Stimulated activated naive B cell treated with anti-CD40 and anti-IgM and Interleukin-4, amounts not matched to agents 10 μg/mL and 1 μg/mL and 100 μg/mL, for 72 hours (primary cell): ENCODE measurements at places on chromosomes 3 and 15.

DNA sequence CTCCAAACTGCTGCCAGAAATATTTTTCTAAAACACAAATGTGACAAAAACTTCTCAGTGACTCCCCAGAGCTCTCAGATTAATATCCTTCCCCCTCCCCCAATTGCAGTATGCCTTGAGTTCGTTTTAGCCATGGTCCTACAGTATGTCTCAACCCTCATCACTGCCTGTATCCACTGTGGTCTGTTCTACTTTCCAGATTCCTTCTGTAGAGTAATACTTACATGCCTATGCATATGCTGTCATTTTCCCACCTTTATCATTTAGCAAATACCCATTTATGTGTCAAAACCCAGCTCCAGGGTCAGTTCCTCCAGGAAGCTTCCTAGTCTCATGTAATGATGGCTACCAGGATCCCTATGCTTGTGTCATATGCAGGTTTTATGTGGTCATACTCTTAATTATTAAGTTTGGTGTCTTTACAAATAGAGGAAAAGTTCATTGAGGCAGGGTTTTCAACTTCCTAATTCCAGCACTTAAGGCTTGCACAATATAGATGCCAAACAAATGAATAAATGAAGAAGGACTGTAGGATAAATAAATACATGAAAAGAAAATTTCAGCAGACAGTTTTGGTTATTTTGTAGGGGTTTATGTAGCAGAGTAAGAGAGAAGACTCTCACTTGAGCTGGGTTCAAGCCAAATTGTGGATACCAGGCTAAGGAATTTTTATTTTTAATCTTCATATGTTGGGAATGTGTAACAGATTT is 170.8 kb downstream of the ALCAM start:
- no peak for DNase-seq
- peaks cover 30% of the 10 kb centered on the region for H3K36me3 ChIP-seq

- no peak for DNase-seq
- no peaks in the 10 kb centered on the region for H3K36me3 ChIP-seq
- H3K4me3 ChIP-seq: no peak overlapping the region
- H3K4me1 ChIP-seq: no peaks in the 10 kb centered on the region
Measured at GRCh38 chr3:106820726-106821362, 556.4 kb upstream of the CCDC54 start.

DNA sequence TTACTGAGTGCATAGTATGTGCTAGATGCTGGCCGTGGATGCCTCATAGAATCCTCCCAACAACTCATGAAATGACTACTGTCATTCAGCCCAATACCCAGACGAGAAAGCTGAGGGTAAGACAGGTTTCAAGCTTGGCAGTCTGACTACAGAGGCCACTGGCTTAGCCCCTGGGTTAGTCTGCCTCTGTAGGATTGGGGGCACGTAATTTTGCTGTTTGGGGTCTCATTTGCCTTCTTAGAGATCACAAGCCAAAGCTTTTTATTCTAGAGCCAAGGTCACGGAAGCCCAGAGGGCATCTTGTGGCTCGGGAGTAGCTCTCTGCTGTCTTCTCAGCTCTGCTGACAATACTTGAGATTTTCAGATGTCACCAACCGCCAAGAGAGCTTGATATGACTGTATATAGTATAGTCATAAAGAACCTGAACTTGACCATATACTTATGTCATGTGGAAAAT is 1.0 kb upstream of the CCR5 start:
- no peak overlapping the region for H3K4me3 ChIP-seq
- no peaks in the 10 kb centered on the region for H3K36me3 ChIP-seq
- H3K27ac ChIP-seq: no peak overlapping the region

DNA sequence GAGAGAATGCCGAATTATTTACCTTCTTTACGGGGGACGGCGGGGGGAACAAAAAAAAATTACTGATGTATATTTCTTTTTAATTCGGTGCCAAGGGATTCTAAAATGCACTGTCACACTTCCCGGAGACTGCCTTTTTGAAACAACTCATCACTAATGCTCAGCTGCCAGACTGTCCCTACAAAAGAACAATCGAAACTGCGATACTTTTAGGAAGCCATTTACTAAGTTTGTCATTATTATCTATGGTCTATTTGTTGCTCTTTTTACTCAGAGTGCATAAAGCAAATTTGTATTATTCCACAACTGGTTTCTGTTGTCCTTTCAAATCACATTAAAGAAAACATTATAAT is 60.8 kb downstream of the TM4SF4 start:
- H3K4me3 ChIP-seq: no peak overlapping the region
- no peak for DNase-seq
- no peak overlapping the region for H3K27ac ChIP-seq
- H3K27me3 ChIP-seq: no peaks in the 10 kb centered on the region
- no peaks in the 10 kb centered on the region for H3K36me3 ChIP-seq
- peaks cover 9% of the 10 kb centered on the region for H3K4me1 ChIP-seq

DNA sequence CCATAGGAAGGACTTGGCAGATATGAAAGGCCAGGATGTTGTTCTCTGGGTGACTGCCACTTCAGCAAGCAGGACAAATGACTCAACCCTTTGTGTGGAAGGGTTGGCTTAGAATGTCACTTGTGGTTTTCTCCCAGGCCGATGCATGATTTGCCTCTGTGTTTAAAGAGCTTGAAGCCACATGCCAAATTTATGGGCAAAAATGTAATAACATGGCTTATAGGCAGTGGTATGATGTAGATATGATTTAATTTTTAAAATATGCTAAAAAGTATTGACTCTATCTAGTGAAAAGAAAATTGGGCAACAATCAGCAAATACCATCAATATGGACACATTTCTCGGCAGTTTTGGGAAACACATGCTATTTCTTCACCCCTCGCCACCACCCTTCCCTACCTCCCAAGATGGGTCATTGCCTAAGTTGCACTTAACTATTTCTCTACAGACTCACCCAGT is 114.6 kb downstream of the CYP19A1 start:
- no peak for DNase-seq
- peaks cover 27% of the 10 kb centered on the region for H3K27me3 ChIP-seq
- H3K4me3 ChIP-seq: no peak overlapping the region
- H3K27ac ChIP-seq: no peak overlapping the region
- peaks cover 10% of the 10 kb centered on the region for H3K4me1 ChIP-seq

DNA sequence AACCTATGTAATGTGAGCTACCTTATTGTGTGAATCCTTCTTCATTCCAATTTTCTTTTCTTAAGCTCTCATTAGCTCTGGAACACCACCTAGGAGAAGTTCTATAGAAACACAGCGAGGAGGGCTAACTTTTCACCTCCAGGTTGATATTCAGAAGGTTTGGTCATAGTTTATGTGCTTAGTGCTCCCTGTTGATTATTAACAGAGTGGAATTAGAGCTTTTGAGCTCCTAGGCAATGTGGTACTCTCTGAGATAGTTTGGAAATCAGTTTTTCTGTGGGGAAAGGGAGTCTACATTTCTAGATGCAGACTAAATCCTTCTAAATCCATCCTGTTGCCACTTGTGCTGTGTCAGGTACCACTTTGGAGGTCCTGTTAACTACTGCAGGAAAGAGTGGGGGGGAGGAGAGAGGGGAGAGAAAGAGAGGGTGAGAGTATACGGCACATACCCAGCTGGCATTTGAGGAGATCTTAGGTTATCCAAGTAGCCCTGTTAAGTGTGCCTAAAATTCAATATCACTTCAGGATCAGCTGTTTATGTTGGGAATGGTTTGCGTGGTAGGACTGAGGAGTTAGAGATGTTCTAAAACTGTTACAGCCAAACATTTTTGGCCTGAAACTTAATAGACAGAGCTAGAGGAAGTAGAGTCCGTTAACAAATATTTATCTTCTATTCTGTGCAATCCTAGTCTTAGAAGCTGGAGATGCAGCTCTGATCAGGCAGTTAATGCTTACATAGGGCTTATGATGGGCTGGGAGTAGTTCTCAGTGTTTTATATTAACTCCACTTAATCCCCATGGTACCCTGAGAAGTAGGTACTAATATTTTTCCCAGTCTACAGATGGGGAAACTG is 117.5 kb upstream of the PROK2 start:
- H3K36me3 ChIP-seq: peaks cover 4% of the 10 kb centered on the region
- H3K4me3 ChIP-seq: no peak overlapping the region
- H3K4me1 ChIP-seq: peaks cover 52% of the 10 kb centered on the region
- H3K27ac ChIP-seq: no peak overlapping the region
- no peak for DNase-seq

DNA sequence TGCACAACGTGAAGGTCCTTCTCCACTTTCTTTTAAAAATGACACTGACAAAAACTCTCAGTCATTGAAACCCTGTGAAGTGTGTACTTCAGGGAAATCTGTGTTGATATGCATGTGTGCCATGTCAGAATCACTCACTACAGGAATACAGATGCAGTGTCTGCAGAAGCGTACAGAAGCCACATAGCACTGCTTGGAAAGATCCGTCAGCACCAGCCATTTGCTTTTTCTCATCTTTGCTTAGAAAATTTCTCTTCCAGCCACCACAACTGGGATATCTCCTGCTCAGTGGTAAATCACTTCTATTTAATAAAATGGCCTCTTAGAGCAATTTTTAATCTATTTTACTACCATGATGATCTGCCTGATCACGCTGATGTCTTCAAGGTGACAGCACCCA is 91.3 kb upstream of the ARHGEF26 start:
- no peaks in the 10 kb centered on the region for H3K27me3 ChIP-seq
- H3K36me3 ChIP-seq: no peaks in the 10 kb centered on the region
- H3K27ac ChIP-seq: no peak overlapping the region
- H3K4me1 ChIP-seq: no peaks in the 10 kb centered on the region
- no peak overlapping the region for H3K4me3 ChIP-seq

DNA sequence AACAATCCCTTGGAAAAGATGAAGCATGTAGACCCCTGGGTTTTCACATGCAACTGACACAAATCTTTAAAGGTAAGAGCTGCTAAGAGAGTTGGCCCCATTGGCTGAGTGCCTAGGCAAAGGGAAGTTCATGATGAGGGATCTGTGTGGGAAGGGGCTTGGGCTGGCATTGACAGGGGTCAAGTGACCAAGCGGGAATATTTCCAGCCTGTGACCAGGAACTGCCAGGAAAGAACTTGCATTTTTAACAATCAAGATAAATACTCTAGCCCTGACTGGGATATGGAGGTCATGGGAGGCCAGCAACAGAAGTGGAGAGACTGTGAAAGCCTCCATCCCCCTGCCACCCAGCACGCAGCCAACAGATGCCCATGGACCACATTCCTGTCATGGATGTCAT is 361.1 kb upstream of the ATP10A start:
- DNase-seq: no peak
- no peak overlapping the region for H3K27ac ChIP-seq
- peaks cover 3% of the 10 kb centered on the region for H3K27me3 ChIP-seq
- no peaks in the 10 kb centered on the region for H3K4me1 ChIP-seq

GRCh38 chr15:53693729-53694475 is 65.6 kb downstream of the WDR72 start:
- no peak for DNase-seq
- H3K4me3 ChIP-seq: no peak overlapping the region
- H3K27me3 ChIP-seq: no peaks in the 10 kb centered on the region
- no peaks in the 10 kb centered on the region for H3K36me3 ChIP-seq
- H3K4me1 ChIP-seq: no peaks in the 10 kb centered on the region

GRCh38 chr3:179608931-179609720 is 4.5 kb downstream of the NDUFB5 start:
- H3K4me1 ChIP-seq: peaks cover 74% of the 10 kb centered on the region
- peak; percentile 18 for DNase-seq
- H3K27me3 ChIP-seq: no peaks in the 10 kb centered on the region
- H3K36me3 ChIP-seq: peaks cover 19% of the 10 kb centered on the region

GRCh38 chr15:27248251-27248650 is 277.3 kb downstream of the GABRG3 start:
- H3K4me3 ChIP-seq: no peak overlapping the region
- no peaks in the 10 kb centered on the region for H3K4me1 ChIP-seq
- no peaks in the 10 kb centered on the region for H3K36me3 ChIP-seq
- DNase-seq: no peak
- no peak overlapping the region for H3K27ac ChIP-seq
- H3K27me3 ChIP-seq: no peaks in the 10 kb centered on the region

DNA sequence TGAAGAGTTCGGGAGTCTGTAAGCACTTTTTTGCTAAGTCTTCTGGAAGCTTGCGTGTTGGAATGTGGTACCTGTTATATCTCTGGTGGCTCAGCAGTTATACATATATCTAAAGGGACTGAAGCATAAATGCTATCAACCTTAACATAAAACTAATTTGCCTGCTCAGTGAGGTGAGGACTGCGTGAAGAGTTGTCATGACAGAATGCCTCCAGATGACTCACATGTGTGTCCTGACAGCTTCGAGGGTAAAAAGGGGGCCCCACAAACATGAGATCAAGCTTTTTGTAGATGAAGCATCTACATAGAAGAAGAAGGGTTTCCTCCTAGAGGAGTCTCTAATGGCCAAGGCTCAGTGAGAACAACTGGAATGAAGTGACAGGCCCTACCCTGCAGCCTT is 88.8 kb upstream of the C3orf80 start:
- DNase-seq: no peak
- no peak overlapping the region for H3K4me3 ChIP-seq
- peaks cover 20% of the 10 kb centered on the region for H3K4me1 ChIP-seq

- no peak overlapping the region for H3K27ac ChIP-seq
- H3K4me3 ChIP-seq: no peak overlapping the region
- H3K27me3 ChIP-seq: no peaks in the 10 kb centered on the region
Measured at GRCh38 chr3:11607816-11608215, 35.9 kb downstream of the VGLL4 start.

- H3K36me3 ChIP-seq: peaks cover 25% of the 10 kb centered on the region
- no peak for DNase-seq
- no peak overlapping the region for H3K4me3 ChIP-seq
- H3K27ac ChIP-seq: peak overlapping the region; percentile 16
Measured at GRCh38 chr3:108447096-108447847, 63.1 kb downstream of the MYH15 start.

DNA sequence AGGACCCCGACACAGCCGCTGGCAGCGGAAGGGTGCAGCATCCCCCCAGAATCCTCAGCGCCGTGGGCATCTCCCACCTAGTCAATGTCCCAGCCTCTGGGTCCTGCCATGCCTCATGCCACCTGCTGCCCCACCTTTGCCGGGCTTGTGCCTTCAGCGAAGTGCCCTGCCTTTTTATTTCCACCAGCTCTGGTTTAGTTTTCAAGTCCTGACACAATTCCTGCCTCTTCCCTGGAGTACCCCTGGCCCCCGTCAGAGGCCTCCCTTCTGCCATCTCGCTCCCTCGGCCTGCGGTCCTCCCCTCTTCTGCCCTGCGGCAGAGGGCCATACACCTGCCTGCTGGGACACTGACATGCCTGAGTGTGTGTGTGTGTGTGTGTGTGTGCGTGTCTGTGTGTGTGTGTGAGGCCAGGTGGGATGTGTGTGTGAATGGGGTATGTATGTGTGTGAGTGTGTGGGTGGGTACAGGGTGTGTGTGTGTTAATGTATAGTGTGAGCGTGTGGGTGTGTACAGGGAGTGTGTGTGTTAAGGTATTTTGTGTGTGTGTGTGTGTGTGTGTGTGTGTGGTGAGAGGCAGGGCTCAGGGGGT is 129.9 kb downstream of the SMAD6 start:
- peaks cover 7% of the 10 kb centered on the region for H3K36me3 ChIP-seq
- H3K4me3 ChIP-seq: no peak overlapping the region
- H3K4me1 ChIP-seq: peaks cover 28% of the 10 kb centered on the region
- DNase-seq: no peak
- H3K27me3 ChIP-seq: no peaks in the 10 kb centered on the region

- H3K27ac ChIP-seq: no peak overlapping the region
- no peaks in the 10 kb centered on the region for H3K4me1 ChIP-seq
- no peaks in the 10 kb centered on the region for H3K27me3 ChIP-seq
- no peak for DNase-seq
Measured at GRCh38 chr3:140397847-140398246, 280.0 kb upstream of the TRIM42 start.

- H3K27ac ChIP-seq: peak overlapping the region; percentile 9
- peaks cover 6% of the 10 kb centered on the region for H3K36me3 ChIP-seq
- no peaks in the 10 kb centered on the region for H3K27me3 ChIP-seq
- H3K4me1 ChIP-seq: peaks cover 54% of the 10 kb centered on the region
Measured at GRCh38 chr15:90553248-90553745, 23.6 kb downstream of the CRTC3 start.
